ENCODE measurements at places on chromosomes 5 and 9.

DNA sequence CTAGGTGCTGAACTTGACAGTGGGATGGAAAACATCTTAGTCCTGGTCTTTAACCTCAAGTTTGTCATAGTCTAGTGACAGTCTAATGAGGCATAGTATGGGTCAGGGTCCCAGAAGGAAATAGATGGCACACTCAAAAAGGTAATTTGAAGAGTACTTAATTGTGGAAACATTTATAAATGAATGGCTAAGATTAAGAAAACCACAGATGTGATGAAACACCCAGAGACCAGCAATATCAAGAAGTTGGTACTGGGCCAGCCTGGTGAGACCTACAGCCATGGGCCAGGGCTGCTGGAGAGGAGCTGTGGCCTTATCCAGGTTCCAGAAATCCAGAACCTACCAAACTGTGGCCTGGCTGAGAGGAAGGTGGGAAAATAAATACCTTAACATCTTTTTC, 93.5 kb upstream of the ATG10 start:
- DNase-seq = no peak

GRCh38 chr9:22740781-22741180, 294.2 kb downstream of the DMRTA1 start:
- no peak for DNase-seq

GRCh38 chr5:15550502-15551112, 50.6 kb downstream of the FBXL7 start:
- peak; percentile 1 for DNase-seq

GRCh38 chr9:77772646-77773045, 124.5 kb upstream of the GNA14 start:
- DNase-seq = no peak

GRCh38 chr5:141567513-141568117, 51.2 kb downstream of the DIAPH1 start:
- DNase-seq = no peak

DNA sequence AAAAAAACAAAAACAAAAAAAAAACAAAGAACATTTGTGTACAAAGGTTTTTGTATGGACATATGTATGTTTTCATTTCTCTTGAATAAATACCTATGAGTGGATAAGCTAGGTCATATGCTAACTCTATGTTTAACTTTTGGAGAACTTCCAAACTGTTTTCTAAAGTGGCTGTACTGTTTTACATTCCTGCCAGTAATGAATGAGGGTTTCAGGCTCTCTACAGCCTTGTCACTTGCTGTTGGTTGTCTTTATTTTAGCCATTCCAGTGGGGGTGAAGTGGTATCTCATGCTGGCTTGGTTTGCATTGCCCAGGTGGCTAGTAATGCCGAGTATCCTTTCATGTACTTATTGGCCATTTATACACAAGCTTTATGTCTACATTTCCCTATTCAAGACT, 9.1 kb upstream of the TRIO start:
- DNase-seq = no peak

DNA sequence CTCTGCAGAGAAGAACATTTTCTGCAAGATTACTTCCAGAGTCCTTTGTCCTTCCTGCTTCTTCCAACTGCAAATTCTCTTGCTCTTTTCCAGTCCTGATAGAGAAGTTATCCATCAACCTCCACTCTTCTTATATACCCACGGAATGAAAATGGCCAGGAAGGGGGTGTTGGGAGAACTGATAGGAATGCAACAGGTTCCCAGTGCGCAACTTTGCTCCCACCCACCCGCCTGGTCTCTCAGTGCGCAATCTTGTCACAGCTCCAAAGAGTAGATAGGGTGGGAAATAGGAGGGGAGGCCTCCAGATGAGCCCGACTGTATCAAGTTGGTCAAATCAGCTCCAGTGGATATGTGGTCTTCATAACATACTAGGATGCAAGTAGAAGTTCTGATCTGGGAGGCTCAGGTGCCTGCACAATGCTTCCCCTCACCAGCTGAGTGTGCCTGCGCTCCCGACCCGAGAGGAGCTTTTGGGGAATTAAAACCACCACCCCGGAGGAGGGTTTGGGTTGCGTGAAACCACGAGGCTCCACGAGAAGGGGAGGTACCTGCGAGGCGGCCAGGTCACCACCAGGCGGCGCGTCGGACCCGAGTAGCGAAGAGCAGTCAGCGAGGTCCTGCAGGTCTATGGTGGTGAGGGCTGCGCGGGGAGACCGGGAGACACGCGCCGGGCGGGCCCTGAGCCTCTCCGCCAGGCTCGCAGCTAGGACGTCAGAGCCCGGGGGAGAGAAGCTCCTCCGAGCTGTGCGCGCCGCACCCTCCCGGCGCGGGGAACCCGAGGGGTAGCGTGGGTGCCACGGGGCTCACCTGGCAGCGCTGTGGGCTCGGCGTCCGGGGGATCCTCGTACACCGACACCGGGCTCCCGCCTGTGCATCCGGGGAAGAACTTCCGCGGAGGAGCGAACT, 835 bp downstream of the MCIDAS start:
- peak; percentile 95 for DNase-seq

DNA sequence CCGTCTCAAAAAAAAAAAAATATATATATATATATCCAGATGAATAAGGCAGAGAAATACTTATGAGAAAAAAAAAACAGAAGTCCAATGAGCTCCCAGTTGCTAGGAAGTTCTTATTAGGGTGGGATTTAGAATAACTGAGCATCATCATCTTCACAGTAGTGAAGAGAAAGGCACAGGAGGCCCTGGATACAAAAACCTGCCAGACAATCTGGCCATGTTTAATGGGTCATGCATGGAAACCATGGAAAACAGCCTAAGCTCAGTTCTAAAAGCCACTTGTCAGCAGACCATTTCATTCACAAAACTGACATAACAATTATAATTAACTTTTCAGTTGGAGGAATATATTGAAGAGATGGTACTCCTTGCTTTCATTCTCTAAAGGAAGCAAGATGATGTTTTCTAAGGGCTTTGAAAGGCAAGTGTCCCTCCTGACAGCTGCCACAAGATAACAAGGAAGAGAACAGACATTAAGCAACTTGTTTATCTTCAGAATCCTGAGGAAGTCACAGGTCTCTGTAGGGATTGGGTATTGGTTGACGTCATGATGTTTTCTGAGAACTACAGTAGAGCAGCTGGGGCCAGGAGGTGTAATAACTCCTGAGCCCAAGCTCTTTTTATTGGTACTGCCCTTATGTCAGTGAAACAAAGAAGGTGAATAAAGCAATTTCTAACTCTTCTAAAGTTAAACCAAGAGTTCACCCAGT, 463.1 kb downstream of the DMAC1 start:
- no peak for DNase-seq

GRCh38 chr5:1912951-1913565, 30.3 kb upstream of the IRX4 start:
- DNase-seq = no peak

GRCh38 chr9:78666818-78667414, 370.0 kb downstream of the PSAT1 start:
- DNase-seq = no peak

DNA sequence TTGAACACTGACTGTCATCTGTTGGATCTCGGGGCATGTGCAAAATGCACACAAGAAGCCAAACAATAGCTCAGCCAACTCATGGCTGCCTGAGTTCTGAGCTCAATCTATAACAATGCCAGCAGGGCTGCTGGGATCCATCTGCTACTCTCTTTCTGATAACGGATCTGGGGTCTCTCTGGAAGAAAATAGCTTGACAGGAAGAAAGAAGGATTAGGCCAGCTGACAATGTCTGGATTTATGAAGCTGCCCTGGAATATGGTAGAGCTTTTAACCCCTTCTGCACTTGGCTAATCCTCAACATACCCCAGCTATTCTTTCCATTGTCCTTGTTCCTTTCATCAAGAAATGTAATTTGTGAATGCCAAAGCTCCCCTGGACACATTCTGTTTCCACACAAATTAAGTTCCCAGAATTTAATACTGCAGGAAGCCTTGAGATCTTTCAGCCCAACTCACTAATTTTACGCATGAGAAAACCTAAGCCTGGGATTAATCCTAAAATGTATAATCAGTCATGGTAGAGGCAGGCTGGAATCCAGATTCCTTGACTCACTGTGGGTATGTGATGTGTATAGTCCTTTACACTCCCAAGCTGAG, 62.7 kb upstream of the PCA3 start:
- DNase-seq = no peak

- DNase-seq = no peak
These were observed 58.3 kb upstream of the SEMA6A start for GRCh38 chr5:116632890-116633289.

DNA sequence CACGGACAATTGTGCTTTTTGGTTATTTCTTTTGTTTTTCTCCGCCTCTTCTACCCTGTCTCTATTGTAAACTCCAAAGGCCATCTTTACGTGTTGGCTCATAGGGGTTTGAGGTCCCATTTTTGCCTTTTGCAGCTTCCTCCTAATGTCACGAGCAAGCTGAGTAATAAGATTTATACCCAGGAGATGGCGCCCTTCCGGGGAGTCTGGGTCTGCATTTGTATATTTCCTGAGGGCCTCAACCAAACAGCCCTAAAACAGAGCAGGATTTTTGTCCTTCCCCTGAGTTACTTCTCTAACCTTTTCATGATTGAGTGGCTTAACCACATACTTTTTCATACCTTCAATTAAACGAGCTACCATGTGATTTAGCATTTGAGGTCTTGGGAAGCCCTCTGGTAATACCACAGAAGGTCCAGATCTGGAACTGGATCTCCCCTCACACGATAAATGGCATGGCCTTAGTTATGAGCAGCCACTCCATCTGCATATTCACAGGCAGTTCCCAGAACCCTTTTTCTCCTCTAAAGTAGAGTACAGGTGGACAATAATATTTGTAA, 11.2 kb upstream of the CFAP95 start:
- DNase-seq = no peak

GRCh38 chr9:136228107-136228875, 17.3 kb downstream of the QSOX2 start:
- DNase-seq = no peak

Data from T47D (cell line).